ENCODE measurements at places on chromosomes 12 and 14.
A peak's percentile ranks its signal among the peaks of the same experiment; 100 is the strongest.

GRCh38 chr12:62928632-62929031 is 6.3 kb downstream of the PPM1H start:
- no peak for DNase-seq

DNA sequence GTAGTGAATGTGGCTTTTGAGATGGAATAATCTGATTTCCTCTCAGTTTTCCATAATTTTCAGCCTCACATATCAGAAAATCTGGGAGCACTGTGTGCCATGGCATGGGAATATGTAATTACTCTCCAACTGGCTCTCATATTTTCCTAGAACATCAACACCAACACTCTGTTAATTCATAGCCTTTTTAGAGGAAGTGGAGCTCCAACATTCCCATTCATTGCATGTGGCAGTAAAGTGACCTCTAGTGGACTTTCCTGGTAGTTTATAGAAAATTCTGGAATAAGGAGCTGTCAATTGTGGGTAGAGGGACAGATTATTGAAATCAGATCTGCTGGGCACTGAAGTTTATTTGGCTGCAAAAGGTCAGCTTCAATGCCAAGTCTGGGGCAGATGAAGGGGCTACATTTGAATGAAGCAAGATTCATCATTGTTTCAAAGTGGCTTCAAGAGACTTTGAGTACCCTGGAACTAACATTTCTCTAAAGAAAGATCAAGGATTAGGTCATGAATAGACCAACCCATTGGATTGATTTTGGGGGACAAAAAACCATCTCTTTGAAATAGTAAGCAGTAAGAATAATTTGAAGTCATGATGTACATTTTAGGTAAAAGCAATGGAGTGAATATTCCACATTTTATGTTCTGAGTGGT is 23.6 kb upstream of the USP44 start:
- DNase-seq = peak; percentile 4

DNA sequence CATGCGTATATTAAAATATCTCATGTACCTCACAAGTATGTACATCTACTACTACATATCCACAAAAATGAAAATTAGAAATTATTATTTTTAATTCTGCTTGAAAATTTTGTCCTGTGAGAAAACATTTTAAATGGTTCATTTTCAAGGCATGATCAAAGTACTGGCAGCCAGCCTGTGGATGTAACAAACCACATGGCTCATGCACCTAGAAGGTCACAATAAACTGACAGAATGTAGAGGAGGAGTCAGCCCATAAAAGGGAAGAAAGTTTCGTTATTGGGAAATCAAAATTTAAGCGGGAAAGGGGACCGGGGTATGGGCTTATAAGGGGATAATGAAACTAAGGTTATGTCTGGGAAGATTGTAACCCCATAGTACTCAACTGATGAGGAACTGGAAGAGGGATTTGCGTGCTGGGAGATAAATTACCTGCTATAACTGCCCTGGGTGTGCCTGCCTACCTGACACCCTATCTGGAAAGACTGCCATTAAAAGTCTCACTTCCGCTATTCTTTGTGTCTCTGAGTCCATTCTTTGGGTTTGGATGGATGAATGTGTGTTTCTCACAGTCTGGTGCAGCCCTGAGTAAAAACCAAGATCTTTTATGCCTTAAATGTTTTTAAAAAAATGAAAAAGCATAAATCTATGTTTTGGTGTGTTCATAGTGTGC is 62.2 kb upstream of the PCED1B start:
- no peak for DNase-seq

DNA sequence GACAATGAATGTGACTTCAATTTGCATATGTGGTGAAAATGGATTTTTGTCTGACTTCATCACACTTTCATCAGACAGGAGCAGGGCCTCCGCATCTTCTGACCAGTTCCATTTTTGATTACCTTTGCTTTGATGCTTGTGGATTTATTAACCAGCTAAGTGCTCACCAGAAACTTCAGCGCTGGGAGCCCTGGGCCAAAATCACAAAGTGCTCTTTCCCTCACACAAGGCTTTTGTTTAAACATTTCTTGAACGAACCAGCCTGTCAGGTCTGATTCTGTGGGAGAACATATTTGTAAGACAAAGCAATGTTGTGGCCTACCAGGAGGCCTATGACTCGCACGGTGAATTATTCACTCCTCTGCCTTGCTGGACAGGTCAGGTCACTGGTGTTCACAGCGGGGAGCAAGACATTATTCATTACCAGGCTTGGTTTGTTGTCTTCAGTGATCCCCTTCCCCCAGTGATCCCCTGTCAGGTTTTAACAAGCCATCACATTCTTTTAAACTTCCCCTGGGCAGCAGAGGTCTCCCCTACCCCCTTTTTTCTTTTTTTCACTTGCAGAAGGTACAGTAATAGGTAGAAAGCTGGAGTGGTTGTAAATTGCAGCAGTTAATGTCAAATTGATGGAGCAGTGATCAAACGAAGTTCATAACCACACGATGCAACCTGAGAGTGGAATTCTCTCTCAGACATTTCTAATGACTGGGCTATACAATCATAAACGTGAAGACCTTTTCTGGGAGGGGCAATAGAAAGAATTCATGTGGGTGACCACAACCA is 167.5 kb upstream of the PRICKLE1 start:
- DNase-seq = peak; percentile 78

GRCh38 chr14:43651185-43651787 is 855.8 kb downstream of the FSCB start:
- no peak for DNase-seq

DNA sequence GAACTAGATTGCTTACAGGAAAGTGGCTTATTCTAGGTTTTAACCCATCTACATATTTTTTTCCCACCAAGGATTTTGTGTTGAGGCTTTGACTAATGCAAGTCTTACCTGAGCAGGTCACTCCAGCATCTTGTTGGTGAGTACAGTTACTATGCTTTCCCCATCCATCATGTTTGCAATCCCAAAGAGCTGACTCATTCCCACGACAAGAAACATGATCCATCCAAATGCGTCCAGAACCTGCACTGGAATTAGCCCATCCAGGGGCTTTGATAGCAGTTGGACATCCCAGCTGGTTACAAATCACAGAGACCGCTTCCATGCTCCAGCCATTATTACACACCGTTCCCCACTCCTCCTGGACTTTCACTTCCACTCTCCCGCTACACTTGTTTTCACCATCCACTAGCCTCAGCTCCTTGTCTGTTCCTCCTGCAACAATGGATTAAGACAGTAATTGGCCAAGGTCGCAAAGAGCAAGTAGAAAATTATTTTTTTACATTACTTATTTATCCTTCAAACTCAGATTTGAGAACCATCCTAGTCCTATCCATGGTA is 2.5 kb downstream of the CD163 start:
- DNase-seq = peak; percentile 31

- DNase-seq = no peak
Observed at GRCh38 chr14:51203881-51204280, 36.2 kb upstream of the TMX1 start.

GRCh38 chr14:42319996-42320395 is 713.3 kb downstream of the LRFN5 start:
- no peak for DNase-seq

DNA sequence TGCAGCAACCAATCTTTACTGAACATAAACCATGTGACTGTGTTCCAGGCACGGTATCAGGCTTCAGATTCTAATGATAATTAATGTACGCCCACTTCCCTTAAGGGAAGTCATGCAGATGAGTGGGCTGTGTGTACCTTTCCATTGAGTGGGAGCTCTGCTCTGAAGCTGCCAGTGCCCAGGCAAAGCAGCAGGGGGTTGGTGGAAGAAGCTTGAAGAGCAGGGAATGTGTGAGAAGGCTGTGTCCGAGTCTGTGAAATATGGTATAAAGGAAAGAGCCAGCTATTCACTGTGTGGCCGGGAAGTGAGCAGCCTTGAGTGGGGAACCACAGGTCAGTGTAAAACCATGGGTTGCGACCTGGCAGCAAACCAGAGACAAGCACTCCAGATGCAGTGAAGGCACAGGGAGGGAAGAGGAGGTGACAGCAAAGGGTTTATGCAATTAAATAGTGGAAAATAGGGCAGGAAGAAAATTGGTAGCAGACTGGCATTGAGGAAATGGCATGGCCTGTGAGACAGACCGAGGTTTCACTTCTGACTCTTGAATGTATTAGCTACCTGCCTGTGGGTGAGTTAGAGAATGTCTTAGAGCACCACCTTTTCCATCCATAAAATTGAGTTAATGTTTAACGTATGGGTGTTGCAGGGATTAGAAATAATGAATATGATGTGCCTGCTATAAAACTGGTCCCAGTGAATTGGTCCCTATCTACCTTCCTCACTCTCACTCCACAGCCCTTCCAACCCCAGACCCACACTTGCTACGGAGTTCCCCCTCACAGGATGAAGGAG is 116.4 kb downstream of the NTF3 start:
- DNase-seq = no peak

GRCh38 chr14:32078023-32078857 is 1.1 kb downstream of the ARHGAP5 start:
- no peak for DNase-seq

DNA sequence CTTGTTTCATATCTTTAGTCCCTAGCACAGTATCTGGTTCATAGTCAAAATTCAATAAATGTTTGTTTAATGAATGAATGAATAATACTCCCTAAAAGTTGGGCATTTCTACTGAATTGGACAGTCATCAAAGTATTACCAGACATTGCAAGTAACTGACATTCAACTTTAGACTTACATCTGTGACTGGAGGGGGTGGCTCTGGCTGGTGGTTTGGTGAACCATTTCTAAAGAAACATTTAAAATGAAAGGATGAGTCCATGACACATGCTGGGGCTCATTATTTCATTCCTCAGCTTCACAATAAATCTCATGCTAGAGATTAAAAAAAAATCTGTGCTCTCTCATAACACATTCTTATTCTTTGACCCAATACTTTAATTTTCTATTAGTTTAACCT is 20.6 kb upstream of the CSRNP2 start:
- DNase-seq = no peak

DNA sequence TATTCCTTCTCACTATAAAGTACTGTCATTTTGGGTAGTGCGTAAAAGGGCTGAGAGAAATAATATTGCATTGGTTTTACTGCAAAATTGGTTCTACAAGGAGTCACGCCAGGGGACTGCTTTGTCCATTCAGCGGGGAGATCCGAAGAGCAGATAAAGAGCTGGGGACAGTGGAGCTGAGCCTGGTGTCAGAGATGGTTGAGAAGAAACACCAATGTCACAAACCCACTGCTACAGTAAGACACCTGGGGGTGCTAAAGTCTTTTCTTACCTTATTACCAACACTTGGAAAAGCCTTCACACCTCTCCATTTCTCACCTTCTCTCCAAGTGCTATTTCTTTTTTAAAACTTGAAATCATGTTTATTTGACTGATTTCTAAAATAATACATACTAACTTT is 14.1 kb downstream of the IL31 start:
- DNase-seq = no peak

DNA sequence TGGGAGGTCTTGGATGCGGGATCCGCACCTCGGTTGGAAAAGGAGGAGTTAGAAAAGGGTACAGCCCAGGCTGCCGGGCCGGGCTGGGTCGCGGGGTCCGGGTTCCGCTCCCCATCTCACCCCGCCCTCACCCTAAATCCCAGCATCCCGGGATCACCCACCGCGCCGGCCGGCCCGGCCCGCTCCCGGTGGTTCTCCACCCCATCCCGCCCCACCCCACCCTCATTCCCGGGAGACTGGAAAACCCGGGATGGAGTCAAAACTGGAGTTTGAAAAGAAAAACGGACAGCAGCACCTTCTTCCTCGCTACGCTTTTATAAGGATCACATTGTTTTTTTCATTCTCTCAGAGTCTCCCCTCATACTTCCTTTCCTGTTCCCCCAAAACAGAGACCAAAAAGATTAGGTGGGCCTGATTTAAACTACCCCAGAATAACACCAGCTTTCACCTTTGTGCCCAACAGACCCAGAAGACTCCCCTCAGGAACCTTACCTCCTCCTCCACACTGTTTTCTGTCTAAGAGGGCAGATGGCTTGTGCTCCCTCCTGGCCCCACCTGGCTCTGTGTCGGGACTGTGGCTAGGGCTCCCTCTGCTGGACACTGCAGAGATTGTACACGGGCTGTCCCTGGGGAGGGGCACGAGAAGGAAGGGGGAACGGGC is 2.8 kb downstream of the GLI1 start:
- peak; percentile 84 for DNase-seq

DNA sequence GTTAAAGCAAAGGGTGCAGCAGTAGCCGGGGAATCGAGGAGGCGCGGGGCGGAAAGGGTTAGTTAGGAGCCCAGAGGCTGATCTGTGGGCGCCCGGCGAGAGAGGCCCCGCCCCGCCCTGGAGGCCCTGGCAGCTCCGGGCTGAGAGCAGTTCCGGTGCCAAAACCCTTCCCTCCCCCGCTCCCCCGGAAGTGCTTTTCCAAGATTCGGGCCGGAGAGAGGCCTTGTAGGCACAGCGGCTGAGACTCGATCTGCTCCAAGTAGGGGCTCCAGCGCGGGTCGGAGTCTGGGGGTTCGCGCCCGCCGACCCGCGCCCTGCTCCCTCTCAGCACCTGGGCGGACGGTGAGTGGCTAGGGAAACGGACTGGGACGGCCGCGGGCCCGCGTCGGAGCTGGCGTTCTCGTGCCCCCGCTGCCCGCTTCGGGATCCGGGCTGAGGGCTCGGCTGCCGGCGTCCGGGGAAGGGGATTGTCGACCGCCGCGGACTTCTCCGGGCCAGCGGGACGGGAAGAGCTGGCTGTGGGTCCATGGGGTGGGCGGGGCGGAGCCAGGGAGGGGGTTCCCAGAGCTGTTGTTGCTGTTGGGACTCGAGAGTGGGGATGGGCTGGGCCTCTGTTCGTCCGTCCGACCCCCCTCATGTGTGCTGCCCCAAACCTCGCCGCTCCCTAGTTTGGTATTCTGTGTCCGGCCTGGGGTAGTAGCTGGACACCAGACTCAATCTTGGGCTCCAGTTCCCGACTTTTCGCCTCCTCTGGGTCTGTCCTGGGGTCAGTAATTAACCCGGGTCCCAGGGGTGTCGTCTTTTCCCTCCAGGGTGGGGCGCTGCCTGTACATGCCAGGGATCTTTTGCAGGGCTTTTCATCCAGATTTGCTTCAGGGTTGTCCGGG is at the start of gene FRS2:
Gene FRS2, plus strand, starts transcription at position 200 of the 887 bp plus-strand sequence. CDS start 98,643 bp downstream, outside the sequence.
- DNase-seq = peak; percentile 74

- no peak for DNase-seq
Observed at GRCh38 chr12:40002178-40003169, 103.4 kb downstream of the SLC2A13 start.

DNA sequence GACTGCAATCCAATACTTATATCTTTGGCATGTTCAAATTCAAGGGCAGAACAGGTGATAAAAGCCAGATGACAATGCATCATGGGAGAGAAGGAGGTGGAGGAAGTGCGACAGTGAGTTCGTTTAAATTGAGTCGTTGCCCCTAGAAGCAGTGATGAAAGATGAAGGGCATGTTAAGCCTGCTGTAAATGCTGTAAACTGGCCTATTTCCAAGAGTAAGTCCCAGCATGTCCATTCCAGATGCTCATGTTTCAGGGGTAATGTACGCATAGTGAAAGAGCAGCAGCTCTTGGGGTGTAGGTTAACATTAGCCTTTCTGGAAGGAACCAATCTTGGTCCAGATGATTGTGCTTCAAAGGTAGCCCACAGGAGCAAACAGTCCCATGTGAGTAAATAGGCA is 97.1 kb downstream of the C2CD5 start:
- DNase-seq = no peak

GRCh38 chr14:51314321-51315015 is 74.4 kb downstream of the TMX1 start:
- DNase-seq = no peak

GRCh38 chr12:34335819-34336262 is 313.5 kb downstream of the ALG10 start:
- no peak for DNase-seq

GRCh38 chr14:89909586-89909985 is 44.9 kb downstream of the EFCAB11 start:
- no peak for DNase-seq

Measured in fibroblast of skin of left biceps (primary cell).